ENCODE measurements at places on chromosomes 5 and 9.
A peak's percentile ranks its signal among the peaks of the same experiment; 100 is the strongest.

GRCh38 chr9:121455527-121456239 lies 44.0 kb downstream of the GGTA1 start:
- peak; percentile 39 for DNase-seq

DNA sequence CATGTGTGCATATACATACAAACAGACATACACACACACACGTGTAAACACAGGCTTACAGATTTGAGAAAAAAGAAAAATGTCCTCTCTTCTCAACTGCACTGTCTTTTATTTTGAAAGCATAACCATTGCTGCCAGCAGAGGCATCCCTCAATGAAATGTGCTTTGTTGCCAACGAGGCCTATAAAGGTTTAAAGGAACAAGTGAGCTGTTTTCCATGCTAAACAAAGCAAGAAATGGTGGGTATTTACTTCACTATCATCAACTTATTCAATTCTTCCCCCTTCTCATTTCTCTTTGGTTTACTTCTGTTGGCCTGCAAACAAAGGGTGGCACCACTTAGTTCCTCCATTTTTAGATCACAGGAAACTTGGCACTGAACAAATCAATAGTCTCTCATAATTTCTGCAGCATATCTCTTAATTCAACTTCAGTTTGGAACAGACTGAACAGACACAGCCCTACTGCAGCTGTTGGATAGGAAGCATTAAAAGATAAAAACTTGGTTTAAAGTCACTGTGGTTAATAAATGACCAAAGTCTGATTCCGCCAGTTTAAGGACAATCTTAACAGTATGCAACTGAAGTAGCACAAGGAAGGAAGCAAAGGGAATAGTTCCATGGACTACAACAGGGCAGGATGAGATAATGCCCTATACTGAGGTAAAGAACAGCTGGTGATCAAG lies 21.7 kb downstream of the TTC33 start:
- DNase-seq: no peak

GRCh38 chr5:1815071-1815786 lies 14.0 kb downstream of the NDUFS6 start:
- DNase-seq: no peak

- DNase-seq: no peak
Observed at GRCh38 chr9:89446961-89447310, 51.0 kb downstream of the SEMA4D start.

DNA sequence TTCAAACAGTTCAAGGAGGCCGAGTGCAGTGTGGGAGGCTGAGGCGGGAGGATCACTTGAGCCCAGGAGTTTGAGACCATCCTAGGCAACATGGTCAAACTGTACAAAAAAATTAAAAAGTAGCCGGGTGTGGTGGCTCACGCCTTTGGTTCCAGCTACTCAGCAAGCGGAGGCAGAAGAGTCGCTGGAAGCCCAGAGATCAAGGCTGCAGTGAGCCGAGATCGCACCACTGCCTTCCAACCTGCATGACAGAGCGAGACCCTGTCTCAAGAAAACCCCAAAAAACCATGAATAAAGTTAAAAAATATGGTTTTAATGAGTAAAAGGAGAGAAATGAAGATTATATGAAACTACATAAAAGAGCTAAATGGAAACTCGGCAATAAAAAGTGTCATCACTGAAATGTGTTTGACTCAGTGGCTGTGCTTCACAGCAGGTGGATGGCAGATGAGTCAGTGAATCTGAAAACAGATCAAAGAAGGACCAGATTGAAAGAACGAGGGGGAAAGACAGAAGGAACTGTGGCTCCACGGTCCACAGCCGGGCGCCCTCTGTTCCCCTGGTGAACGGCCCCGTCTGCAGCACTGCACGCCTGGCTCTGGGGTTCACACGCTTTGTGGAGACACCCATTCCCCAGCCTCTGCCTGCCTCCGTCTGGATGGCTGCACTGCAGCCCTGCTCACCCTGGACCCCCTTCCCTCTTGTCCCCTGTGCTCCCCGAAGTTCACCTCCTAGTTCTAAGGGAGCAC lies 25.1 kb downstream of the EXD3 start:
- DNase-seq: peak; percentile 45

DNA sequence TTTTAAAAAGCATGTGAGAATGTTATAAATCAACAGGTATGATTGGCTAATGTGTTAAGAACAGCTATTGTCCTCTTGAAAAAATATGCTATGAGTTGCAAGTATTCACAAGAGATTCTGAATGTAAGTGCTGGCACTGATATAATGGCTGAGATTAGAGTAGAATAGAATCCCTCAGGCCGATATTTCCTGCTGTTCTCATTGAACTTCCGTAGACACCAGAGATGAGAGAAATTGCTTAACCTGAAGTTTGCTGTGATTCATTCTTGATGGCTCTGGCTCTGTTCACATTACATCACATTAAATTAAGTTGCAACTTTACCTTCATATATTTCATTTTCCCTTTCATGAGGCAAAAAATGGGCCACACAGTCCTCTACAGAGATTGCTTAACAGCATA lies 114.5 kb downstream of the BAAT start:
- no peak for DNase-seq

- DNase-seq: no peak
Observed at GRCh38 chr5:72503888-72504491, 3.2 kb downstream of the ZNF366 start.

DNA sequence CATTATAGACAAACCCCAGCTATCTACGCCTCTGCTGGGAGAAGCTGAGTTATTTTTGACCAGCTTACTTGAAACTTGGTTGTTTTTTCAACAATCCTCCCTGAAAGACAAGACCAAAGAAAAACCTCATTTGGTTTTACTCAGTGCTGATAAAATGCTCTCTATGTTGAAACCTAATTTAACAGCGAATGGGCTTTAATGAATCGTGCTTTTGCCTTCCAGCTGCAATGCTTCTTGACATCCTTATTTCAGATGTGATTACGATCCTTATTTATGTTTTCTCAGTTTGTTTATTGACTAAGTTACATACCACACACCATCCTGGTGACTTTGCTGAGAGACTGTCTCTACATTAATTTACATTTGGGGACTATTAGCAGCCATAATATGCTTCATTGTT lies 179.2 kb downstream of the FBXL7 start:
- no peak for DNase-seq

GRCh38 chr9:136960212-136960937 lies 8.3 kb downstream of the LCN12 start:
- DNase-seq: no peak

- no peak for DNase-seq
Observed at GRCh38 chr9:38126730-38127129, 57.7 kb upstream of the SHB start.
